Erythroblast (primary cell): ENCODE measurements at places on chromosomes 11 and 22.
A peak's percentile ranks its signal among the peaks of the same experiment; 100 is the strongest.

DNA sequence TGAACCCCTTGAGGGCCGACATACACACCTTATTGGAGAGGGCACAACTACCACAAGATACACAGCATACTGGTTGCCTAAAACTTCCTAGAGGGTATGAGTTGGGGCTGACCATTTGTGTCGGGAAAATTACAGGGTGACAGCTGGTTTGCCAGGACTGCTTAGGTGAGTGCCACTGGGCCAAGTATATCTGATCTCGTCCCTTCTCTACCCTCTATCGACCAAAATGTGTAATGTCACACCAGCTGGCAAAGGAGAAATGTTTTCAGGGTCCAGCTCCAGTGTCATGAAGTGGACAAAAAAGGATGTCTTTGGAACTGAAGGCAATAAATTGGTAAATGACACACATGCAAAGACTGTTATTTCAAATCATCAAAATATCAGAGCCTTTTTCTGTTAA lies 126.1 kb downstream of the PGR start:
- no peak for DNase-seq

- no peak for DNase-seq
These were observed 22.7 kb downstream of the NAV2 start for GRCh38 chr11:19735157-19735908.

- peak; percentile 15 for DNase-seq
These were observed 20.5 kb upstream of the TP53I11 start for GRCh38 chr11:44971185-44971584.

DNA sequence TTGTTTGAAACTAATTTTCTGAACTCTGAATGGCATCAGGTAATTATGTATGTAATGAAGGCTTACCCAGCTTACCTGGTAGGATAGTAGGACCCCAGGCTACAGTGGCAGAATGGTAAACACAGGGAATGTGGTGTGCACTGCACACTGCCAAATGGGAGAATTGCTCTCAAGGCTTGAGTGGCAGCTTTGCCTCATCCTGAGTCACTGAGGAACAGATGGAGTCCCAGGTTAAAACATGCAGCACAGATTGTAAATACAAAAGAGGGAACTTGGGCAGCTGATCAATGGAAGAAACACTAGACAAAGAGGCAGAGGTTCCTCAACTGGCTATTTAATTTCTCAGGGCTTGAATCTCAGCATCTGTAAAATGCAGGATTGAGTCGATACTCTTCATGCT lies 24.4 kb downstream of the GPR83 start:
- DNase-seq = no peak

GRCh38 chr11:74463216-74463615 lies 4.1 kb downstream of the KCNE3 start:
- no peak for DNase-seq

DNA sequence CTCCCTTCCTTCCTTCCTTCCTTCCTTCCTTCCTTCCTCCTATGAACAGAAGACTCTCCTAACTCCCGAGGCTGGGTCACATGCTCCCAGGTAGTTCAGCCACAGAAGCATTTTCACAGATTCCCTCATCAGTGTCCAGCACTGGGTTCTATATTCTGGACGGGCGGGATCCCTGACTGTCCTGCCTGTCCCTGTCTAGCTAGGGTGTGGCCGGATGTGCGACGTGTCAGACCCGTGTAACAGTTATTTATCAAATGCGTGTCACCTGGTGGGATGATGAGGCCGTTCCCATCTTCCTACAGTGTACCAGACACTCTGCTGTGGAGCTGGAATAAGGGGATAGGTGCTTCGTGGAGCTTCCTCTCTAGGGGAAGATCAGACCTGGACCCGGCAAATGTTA lies 901.0 kb downstream of the BRD1 start:
- DNase-seq = no peak

DNA sequence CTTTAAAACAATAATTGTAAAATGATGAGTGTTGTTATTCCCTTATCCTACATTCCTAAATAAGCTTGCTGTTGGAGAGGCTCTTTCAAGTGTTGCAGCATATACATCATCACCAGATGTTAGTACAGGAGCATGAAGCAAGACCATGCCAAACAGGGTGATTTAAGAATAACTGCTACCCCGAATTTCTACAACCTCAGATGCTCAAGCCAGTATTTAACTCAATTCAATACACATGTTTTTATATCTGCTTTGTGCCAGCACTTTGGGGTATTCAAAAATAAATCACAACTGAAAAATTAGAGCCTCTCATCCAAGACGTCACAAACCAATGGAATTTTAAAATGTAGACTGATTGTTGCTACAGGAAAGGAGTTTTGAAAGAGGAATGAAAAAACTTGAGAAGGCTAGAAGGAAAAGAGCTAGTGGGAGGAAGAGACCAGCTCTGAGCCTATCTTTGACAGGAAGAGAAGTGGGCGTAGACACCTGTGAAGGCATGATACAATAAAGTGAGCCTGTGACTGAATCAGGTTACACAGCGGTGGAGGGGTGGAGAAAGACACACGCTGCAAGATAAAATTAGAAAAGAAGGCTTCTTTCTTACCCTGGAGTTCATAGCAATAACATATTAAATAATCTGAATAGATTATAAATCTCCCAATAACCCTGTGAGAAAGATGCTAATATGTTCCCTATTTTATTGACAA lies 95.8 kb downstream of the DLG2 start:
- no peak for DNase-seq

GRCh38 chr11:73320763-73321603 lies 12.9 kb downstream of the ARHGEF17 start:
- DNase-seq = no peak

DNA sequence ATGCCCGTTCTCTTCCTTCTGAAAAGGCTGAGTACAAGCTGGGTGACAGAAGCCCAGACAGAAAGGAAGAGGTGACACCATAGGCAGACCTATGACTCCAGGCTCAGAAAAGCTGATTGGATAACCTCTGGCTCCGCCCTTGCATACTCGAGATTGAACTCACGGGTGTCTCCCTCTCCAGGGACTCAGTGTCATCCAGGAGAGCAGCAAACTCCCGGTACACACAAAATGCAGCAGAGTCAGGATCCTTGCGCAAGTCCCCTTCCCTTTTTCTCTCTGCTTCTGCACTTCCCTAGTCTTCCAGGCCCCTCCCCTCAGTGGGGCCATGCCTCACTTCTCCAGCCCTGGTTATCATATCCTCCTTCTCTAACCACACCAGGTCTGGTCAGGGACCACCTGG lies 9.8 kb downstream of the SCN4B start:
- DNase-seq = no peak
